CD4-positive, alpha-beta T cell treated with Interleukin-2 at 100 ng/mL for 4 hours (primary cell): ENCODE measurements at places on chromosomes 12 and 14.

DNA sequence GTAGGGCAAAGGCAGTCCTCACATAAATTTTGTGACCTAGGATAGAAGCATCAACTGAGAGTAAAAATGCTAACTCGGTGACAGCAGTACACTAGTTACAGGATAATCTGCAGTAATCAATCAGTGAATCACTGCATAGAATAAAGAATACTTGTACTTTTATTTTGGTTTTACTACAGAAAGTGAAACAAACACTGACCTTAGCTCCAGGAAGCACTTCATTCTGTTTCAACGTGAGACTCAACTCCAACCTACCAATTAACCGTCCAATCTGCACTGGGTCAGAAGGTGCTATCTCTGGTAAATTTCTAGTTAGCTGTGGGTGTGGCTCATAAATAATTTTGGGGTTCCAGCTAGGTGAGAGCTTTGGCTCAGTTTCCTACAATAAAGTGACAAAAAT lies 21.8 kb downstream of the ATG2B start:
- no peak for DNase-seq

- no peak for DNase-seq
These were observed 87.9 kb downstream of the USP15 start for GRCh38 chr12:62347922-62348650.

DNA sequence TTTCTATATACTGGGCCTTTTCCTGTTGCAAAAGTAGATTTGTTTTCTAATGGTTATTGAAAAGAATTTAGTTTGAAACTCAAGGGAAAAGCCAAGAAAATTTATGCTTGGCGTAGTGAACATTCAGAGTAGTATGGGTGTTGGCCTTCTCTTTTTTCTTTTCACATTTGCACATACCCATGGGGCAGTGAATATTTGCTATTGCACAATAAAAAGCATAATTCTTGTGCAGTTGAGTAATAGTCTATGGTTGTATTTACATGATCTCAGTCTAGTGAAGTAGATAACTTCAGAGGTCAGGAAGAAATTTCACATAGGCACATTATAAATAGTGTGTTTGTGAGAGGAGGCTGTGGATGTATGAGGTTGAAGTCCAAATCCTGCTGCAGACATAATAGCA lies 158.1 kb downstream of the FLRT2 start:
- DNase-seq, result no peak

GRCh38 chr12:12881151-12881909 lies 10.0 kb upstream of the GPRC5A start:
- no peak for DNase-seq

- DNase-seq, result no peak
These were observed 23.0 kb downstream of the OR10P1 start for GRCh38 chr12:55659486-55660385.

DNA sequence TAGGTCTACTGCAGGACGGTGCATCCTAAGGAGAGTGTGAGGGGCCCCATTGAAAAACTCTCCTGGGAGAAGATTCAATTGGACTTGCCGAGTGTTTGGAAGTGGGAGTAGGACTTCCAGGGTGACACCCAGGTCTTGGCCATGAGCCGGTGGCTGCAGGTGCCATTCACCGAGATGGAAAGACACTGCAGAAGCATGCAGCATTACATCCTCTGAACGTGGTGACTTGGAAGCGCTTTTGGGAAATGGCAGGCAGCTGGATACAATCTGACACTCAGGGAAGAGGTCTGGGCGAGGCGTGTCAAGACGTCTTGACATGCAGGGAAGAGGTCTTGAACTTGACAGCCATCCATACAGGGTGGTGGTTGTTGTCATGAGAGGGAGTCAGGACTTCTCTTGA lies 126.9 kb downstream of the PAPOLA start:
- no peak for DNase-seq

DNA sequence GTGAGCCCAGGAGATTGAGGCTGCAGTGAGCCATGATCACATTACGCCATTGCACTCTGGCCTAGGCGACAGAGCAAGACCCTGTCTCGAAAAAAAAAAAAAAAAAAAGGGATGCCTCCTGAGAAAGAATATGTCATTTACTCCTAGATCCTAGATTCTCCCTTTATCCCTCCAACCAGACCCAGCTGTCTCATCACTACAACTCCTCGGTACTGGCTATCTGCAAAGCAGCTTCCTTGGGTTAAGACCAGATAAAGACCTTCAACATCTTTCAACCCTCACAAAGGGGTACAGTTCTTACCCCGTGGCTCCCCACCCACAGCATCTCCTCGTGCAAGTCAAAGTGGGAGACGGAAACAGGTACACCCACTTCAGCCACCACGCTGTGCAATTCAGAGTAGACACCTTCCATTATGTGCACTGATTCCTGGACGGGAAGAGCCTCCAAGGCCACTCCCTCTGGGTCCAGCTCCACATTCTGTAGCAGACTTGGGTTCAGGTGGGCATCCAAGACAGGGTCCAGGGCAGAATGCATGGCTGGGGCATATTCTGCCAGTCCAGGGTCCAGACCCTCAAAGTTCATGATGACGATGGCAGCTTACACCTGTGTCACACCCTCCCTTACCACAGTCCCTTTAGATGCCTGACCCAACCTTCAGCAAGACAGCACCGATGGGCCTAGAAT lies 1.1 kb downstream of the PAN2 start:
- no peak for DNase-seq
